ENCODE measurements at places on chromosomes 3 and 15.

- DNase-seq = no peak
These were observed 59.1 kb downstream of the FAM43A start for GRCh38 chr3:194744826-194745225.

GRCh38 chr3:44996556-44996969 is 20.5 kb downstream of the EXOSC7 start:
- no peak for DNase-seq

GRCh38 chr15:99454941-99455788 is 110.6 kb upstream of the MEF2A start:
- no peak for DNase-seq

DNA sequence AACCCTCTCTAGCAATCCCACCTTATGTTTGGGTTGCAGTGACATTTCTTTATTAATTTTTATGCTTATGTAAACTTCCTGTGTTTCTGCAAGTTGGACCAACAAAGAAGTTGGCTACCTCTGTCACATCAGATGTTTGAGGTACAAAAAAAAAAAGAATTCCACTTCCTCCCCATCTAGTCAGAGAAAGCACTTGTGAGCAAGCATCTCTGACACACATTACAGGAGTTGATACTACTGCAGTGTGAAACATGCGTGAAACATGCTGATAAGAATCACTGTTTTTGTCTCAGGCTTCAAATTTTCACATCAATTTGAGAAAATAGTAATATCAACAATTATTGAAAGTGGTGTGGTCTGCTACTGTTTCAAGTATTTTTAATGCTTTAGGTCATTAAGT is 1.3 kb downstream of the SCAANT1 start:
- no peak for DNase-seq

- DNase-seq = no peak
These were observed 786.2 kb downstream of the AGBL1 start for GRCh38 chr15:86865920-86866319.

DNA sequence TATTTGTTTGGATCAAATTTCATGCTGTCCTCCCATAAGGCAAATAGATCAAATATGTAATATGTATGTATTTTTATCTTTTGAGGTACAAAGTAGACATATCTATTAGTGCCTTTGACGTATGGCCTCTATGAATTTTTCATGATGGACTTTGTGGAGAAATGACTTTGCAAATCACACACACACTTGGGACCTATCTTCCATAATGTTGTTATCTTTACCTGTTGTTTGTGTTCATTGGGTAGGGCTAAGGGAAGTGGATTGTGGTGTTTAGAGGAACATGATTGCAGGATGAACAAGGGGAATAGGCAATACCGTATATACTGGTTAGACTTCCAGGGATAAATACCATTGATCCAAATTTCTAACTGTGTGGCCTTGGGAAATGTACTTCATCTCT is 142.3 kb downstream of the GHSR start:
- DNase-seq = no peak

DNA sequence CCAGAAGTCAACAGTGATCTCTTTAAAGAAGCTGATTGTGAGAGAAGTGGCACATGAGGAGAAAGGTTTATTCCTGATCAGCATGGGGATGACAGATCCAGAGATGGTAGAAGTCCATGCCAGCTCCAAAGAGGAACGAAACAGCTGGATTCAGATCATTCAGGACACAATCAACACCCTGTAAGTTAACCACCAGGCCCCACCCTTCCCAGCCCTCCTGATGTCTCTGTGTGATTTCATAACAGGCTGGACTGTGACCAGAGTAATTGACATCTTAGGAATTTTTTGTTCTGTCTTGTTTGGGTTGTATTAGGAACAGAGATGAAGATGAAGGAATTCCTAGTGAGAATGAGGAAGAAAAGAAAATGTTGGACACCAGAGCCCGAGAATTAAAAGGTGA is 67.7 kb downstream of the KLHL25 start:
- no peak for DNase-seq

GRCh38 chr3:108486941-108487340 is 23.5 kb downstream of the MYH15 start:
- DNase-seq = no peak

GRCh38 chr3:81871358-81872155 is 110.1 kb upstream of the GBE1 start:
- no peak for DNase-seq

DNA sequence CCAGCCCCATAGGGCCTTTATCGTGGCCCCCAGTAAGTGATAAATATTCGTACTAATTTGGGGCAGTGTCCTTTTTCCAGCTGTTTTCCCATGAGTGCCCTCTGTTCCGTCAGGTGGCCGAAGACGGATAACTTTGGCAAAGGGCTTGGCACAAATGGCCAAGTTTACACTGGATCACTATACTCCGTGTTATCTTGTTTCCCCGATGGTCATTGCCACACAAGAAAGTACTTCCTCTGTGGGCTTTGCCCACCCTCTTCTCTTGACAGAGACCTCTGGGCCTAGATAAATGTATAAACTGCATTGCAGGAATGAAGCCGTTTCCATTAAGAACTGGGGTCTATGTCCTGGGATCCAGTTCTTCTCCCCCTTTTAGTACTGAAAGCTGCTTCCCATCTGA is 39.1 kb downstream of the SMAD3 start:
- no peak for DNase-seq

DNA sequence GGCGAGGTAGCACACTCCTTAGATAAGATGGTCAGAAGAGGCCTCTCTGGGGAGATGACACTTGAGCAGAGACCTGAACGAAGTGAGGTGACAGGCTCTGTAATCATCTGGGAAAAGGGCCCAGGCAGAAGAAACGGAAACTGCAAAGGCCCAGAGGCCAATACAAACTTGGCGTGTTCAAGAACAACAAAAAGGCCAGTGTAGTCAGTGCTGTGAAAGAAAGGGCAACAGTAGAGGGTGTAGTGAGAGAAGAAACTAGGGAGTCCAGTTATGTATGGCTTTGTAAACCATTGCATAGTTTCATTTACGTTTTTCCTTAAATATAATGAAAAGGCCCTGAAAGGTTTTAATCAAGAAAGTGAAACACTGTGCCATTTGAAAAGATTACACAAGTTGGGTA is 31.8 kb downstream of the PLD1 start:
- DNase-seq = no peak

GRCh38 chr15:62497356-62497755 is 332.3 kb upstream of the C2CD4B start:
- DNase-seq = no peak

DNA sequence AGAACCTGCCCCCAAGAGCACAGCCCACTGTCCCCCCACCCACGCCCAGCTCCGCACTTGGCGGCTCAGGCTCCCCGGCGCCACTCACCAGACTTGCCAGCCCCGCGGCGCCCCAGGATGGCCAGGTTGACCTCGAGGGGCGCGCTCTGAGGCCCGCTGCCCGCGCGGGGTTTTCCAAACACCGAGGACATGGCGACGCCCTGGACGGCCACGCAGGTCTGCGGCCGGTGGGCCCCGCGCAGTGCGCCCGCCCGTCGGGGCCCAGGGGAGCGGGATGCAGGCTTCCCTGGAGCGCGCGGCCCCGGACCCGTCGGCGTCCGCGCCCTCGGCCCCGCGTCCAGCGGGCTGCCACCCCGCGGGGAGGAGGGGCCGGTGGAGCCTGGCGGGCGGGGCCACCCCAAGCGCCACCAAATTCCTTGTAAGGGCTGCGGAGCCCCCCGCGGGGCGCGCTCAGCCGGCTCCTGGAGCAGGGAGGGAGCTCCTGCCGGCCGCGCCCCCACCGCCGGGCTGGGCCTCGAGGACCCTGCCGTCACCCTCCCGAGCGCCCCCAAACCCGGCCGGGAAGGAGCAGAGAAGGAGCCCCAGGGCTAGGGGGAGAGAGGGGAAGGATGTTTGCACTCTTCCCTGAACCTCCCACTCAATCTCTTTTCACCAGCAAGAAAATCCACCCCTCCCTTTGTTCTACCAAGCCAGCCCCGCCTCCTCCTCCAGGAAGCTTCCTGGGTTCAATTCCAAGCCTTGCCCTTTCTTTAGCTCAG is at the start of gene RASL12:
Gene RASL12 (minus strand): TSS at position 347 of the 758 bp plus-strand sequence. CDS start 156 bp downstream, at position 191.
- no peak for DNase-seq

DNA sequence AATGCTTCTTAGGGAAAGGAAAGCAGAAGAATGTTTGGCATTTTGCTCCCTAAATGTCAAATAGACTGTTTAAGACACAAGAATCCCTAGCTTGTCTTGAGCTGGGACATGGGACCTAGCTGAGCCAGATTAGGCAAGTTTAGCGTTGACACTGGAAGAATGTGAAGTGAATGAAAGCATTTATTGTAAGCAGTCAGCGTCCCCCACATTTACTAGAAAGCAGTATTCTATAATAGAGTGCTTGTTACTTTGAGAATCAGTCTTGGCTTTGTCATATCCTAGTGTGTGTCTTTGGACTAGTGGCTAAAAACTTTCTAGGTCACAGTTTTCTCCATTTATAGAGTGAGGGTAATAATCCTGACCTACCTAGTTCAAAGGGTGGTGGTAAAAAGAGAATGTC is 161.6 kb downstream of the ADAMTSL3 start:
- no peak for DNase-seq
